Activated T-helper 2 cell treated with anti-CD3 and anti-CD28 coated beads, Interferon-gamma antibody, Interleukin-2, Interleukin-4, amounts not matched to agents 10 μg/mL and 5 μg/mL and 100 μg/mL, durations not matched to agents 14 hours and 24 hours and 36 hours (primary cell): ENCODE measurements at places on chromosomes 6 and 20.

- peaks cover 5% of the 10 kb centered on the region for H3K4me1 ChIP-seq
- no peak for DNase-seq
- peaks cover 10% of the 10 kb centered on the region for H3K27me3 ChIP-seq
- H3K4me3 ChIP-seq, result no peak overlapping the region
- H3K36me3 ChIP-seq, result no peaks in the 10 kb centered on the region
Observed at GRCh38 chr6:152943260-152943897, 39.5 kb downstream of the FBXO5 start.

DNA sequence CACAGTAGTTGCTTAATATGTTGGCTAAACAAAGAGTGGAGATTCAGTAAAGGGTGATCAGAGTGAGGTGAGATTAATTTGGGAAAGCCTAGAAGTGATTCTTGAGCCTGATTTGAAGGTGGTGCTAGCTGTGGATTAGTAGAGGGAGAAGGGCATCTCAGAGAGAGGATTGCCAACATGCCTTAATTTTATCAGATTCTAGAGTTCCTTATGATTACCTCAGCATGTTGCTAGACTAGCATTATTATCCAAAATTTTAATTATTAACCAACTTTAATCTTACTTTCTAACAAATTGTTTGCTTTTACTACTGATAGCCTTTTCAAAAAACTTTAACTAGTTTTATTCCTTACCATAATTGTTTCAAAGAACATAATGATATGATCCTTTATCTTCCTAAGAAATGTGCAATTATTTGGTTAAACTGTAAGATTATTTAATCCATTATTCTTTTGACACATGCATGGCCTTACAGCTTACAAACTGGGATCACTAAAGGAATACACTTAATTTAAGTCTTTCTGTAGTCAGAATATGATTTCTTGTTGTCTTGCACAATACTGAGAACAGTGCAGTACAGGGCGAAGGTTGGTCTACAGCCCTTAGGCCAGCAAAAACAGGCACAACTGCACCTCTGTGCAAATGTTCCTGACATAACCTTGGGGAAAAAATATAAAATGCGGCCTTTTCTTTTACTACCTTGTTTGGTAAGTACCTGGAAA lies 88.9 kb downstream of the SLC16A10 start:
- no peaks in the 10 kb centered on the region for H3K27me3 ChIP-seq
- no peak overlapping the region for H3K27ac ChIP-seq
- H3K4me1 ChIP-seq, result peaks cover 16% of the 10 kb centered on the region
- DNase-seq, result no peak

- no peak overlapping the region for H3K27ac ChIP-seq
- H3K36me3 ChIP-seq, result no peaks in the 10 kb centered on the region
- DNase-seq, result no peak
- H3K4me3 ChIP-seq, result no peak overlapping the region
Observed at GRCh38 chr6:163688739-163689362, 274.3 kb downstream of the QKI start.

- DNase-seq, result no peak
- no peak overlapping the region for H3K4me3 ChIP-seq
- H3K27me3 ChIP-seq, result peaks cover 10% of the 10 kb centered on the region
- no peaks in the 10 kb centered on the region for H3K4me1 ChIP-seq
Observed at GRCh38 chr6:89581689-89582088, 56.9 kb downstream of the LYRM2 start.

DNA sequence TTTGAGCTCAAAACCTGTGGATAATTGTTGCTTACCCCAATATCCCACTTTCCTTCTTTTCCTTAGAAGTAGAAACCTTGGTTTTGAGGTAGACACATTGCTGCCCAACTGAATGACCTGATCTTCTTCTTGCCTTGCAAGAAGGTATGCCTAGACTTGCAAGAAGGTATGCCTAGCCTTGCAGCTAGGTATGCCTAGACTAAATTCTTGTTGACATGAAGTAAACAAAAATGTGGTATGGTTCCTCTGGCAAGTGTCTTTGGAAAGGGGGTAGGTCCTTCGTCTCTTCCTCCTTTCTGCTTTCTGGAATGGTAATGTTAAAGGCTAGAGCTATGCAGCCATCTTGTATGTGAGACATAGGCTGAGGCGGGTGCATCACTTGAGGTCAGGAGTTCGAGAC lies 129.2 kb downstream of the GMPR start:
- no peak overlapping the region for H3K27ac ChIP-seq
- DNase-seq, result no peak
- H3K4me1 ChIP-seq, result no peaks in the 10 kb centered on the region
- H3K4me3 ChIP-seq, result no peak overlapping the region
- H3K36me3 ChIP-seq, result peaks cover 5% of the 10 kb centered on the region
- no peaks in the 10 kb centered on the region for H3K27me3 ChIP-seq

DNA sequence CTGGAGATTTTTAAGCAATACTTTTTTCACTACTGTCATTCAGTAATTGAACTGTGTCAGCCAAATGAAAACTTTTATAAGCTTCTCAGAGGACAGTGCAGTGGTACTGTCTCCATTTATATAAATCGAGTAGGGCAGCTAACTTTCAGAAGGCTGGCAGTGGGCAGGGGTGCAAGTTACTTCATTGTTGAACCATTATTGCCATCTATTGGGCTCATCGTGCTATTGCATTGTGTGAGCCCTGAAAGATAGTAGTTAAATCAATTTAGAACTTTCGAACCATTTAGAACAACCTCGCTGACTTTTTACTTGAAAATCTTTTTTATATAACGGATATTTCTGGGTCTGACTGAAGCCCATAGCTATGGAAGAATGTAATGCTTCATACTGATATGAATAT lies 347.8 kb upstream of the PLCB4 start:
- no peak for DNase-seq
- H3K4me3 ChIP-seq, result no peak overlapping the region
- no peaks in the 10 kb centered on the region for H3K27me3 ChIP-seq
- no peaks in the 10 kb centered on the region for H3K4me1 ChIP-seq

- peaks cover 3% of the 10 kb centered on the region for H3K27me3 ChIP-seq
- no peak overlapping the region for H3K4me3 ChIP-seq
- H3K4me1 ChIP-seq, result no peaks in the 10 kb centered on the region
- DNase-seq, result no peak
- no peak overlapping the region for H3K27ac ChIP-seq
Observed at GRCh38 chr6:70886661-70887060, 70.2 kb downstream of the B3GAT2 start.

DNA sequence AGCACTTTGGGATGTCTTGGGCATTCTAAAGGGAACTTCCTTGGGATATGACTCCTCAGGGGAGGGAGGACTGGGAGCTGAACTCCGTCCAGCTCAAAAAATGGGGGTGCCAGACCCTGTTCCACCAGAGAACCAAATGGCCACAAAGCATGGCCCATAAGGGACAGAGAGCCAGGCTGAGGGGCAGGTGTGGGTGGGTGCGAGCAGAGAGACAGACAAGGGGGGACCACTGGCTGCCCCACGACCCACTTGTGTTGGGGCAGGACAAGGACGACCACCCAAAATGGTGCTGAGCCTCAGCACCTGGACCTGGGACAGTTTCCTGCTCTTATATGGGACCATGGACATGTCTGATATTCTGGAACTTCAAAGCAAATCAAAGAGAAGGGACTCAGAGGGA lies 148.2 kb upstream of the MLN start:
- H3K27me3 ChIP-seq, result peaks cover 2% of the 10 kb centered on the region
- no peak for DNase-seq
- H3K4me3 ChIP-seq, result no peak overlapping the region
- H3K27ac ChIP-seq, result no peak overlapping the region
- no peaks in the 10 kb centered on the region for H3K36me3 ChIP-seq

GRCh38 chr20:37354210-37355195 lies 8.6 kb downstream of the SRC start:
- no peaks in the 10 kb centered on the region for H3K36me3 ChIP-seq
- H3K4me3 ChIP-seq, result no peak overlapping the region
- H3K27me3 ChIP-seq, result no peaks in the 10 kb centered on the region
- no peak overlapping the region for H3K27ac ChIP-seq
- H3K4me1 ChIP-seq, result no peaks in the 10 kb centered on the region

GRCh38 chr6:117955684-117956256 lies 48.7 kb downstream of the SLC35F1 start:
- H3K27ac ChIP-seq, result no peak overlapping the region
- H3K4me3 ChIP-seq, result no peak overlapping the region
- H3K4me1 ChIP-seq, result no peaks in the 10 kb centered on the region
- DNase-seq, result no peak
- H3K27me3 ChIP-seq, result peaks cover 2% of the 10 kb centered on the region

- no peaks in the 10 kb centered on the region for H3K27me3 ChIP-seq
- H3K36me3 ChIP-seq, result no peaks in the 10 kb centered on the region
- H3K27ac ChIP-seq, result no peak overlapping the region
Observed at GRCh38 chr6:80442366-80442765, 335.9 kb downstream of the BCKDHB start.

GRCh38 chr6:152952866-152953509 lies 29.9 kb downstream of the FBXO5 start:
- H3K4me1 ChIP-seq, result peaks cover 13% of the 10 kb centered on the region
- H3K27ac ChIP-seq, result no peak overlapping the region
- no peak for DNase-seq
- H3K27me3 ChIP-seq, result peaks cover 8% of the 10 kb centered on the region

DNA sequence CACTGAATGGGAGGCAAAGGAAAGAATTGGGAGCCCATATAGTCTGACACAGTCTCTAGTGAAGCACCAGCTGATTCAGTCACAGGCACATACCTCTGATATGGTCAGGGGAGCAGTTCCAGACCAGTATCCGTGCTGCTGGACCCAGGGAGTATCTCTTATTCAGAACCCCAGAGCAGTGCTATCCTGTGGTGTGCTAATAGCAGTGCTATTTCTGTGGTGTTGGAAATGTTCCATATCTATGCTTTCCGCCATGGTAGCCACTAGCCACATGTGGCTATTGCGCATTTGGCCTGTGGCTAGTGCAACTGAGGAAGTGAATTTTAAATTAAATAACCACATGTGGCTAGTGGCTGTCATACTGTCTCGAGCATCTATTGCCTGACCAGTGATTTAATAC lies 11.0 kb downstream of the SCUBE3 start:
- H3K4me1 ChIP-seq, result no peaks in the 10 kb centered on the region
- peaks cover 13% of the 10 kb centered on the region for H3K27me3 ChIP-seq
- no peak overlapping the region for H3K27ac ChIP-seq
- no peak for DNase-seq
- no peak overlapping the region for H3K4me3 ChIP-seq
- H3K36me3 ChIP-seq, result no peaks in the 10 kb centered on the region

GRCh38 chr6:28408076-28408802 lies 8.7 kb upstream of the ZSCAN12 start:
- H3K4me3 ChIP-seq, result no peak overlapping the region
- peaks cover 29% of the 10 kb centered on the region for H3K27me3 ChIP-seq
- peak overlapping the region; percentile 67 for H3K27ac ChIP-seq
- peaks cover 21% of the 10 kb centered on the region for H3K4me1 ChIP-seq
- no peak for DNase-seq

DNA sequence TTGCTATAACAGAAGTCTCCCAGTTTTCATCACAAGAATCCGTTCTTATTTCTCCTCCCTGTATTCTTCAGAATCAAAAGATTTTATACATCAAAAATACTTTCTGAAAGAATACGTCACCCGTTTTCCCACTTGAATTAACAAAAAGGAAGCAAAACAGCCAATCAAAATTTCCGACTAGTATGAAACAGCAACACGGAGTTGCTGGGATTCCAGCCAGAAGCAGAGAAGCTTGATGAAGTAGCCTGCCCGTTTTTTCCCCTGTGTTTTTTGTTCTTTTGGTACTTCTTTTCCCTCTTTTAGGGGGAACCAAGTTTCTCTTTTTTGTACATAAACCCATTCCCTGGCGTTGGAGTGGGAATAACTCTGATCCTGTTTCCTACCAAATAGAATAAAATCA lies 14.6 kb downstream of the TXLNB start:
- H3K4me1 ChIP-seq, result peaks cover 22% of the 10 kb centered on the region
- H3K36me3 ChIP-seq, result no peaks in the 10 kb centered on the region
- no peaks in the 10 kb centered on the region for H3K27me3 ChIP-seq
- DNase-seq, result no peak
- no peak overlapping the region for H3K27ac ChIP-seq
- no peak overlapping the region for H3K4me3 ChIP-seq

DNA sequence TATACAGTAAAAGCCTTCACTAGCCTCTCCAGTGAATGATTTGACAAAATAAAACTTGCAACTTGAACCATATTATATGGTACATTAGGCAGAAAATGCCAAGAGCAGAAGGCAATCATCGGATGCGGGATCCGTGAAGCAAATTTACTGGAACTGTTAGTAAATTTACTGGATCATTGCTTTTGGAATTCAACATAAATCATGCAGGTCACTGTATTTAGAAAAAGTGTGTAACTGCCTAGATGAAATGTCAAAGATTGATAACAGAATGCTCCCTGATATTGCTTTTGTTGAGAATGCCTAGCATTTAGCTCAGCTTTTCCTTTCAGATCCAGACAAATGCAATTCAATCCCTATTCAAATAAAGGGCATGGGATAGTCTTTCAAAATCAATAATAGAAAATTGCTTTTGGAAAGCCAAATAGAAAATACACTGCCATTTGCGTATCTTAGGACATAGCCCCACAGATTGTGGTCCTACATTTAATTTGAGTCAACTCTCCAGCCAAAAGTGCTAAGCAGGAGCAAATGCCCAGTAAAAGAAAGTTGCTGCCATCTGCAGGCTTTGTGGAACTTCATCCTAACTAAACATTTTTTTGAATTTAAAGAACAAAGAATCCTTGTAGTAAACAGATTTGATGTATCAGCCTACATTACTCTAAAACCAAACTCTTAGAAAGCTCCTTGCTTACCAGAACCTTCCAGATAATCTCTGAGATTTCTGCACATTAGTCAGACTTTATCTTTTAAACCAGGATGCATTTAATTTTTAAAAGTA lies 109.5 kb upstream of the HSF2 start:
- H3K4me1 ChIP-seq, result no peaks in the 10 kb centered on the region
- H3K27ac ChIP-seq, result no peak overlapping the region
- H3K4me3 ChIP-seq, result no peak overlapping the region
- H3K36me3 ChIP-seq, result no peaks in the 10 kb centered on the region
- no peak for DNase-seq

DNA sequence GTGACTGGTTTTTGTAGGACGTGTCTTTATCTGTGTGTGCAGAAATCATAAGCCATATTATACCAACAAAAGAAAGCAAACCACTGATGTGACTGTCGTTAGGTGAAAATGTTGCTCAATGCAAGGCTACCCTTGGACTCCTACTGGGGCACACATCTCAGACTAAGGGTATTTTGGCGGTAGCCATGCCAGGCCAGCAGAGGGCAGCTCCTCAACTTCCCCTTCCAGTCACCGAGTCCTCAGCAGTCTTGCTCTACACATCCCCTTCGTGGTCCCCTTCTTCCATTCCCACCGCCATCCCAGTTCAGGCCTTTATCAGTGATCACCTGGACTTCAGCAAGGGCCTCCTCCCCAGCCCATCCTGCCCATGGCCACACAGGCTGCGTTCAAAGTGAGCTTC lies 113.7 kb upstream of the GGTLC1 start:
- peak; percentile 16 for DNase-seq
- H3K4me3 ChIP-seq, result no peak overlapping the region
- no peaks in the 10 kb centered on the region for H3K36me3 ChIP-seq
- peaks cover 24% of the 10 kb centered on the region for H3K4me1 ChIP-seq
